Posterior vena cava (tissue), 2 donors: ENCODE measurements at places on chromosomes 16 and 17. TPM values are rescaled to one million over a fixed set of nuclear protein-coding genes. Genes with fewer than 3 reads are reported as not detected.

- DNase-seq: no peak
These were observed 172.5 kb downstream of the COPRS start for GRCh38 chr17:31686495-31686894.

The TRPV3 gene
- total RNA-seq: 1.5 TPM

DNA sequence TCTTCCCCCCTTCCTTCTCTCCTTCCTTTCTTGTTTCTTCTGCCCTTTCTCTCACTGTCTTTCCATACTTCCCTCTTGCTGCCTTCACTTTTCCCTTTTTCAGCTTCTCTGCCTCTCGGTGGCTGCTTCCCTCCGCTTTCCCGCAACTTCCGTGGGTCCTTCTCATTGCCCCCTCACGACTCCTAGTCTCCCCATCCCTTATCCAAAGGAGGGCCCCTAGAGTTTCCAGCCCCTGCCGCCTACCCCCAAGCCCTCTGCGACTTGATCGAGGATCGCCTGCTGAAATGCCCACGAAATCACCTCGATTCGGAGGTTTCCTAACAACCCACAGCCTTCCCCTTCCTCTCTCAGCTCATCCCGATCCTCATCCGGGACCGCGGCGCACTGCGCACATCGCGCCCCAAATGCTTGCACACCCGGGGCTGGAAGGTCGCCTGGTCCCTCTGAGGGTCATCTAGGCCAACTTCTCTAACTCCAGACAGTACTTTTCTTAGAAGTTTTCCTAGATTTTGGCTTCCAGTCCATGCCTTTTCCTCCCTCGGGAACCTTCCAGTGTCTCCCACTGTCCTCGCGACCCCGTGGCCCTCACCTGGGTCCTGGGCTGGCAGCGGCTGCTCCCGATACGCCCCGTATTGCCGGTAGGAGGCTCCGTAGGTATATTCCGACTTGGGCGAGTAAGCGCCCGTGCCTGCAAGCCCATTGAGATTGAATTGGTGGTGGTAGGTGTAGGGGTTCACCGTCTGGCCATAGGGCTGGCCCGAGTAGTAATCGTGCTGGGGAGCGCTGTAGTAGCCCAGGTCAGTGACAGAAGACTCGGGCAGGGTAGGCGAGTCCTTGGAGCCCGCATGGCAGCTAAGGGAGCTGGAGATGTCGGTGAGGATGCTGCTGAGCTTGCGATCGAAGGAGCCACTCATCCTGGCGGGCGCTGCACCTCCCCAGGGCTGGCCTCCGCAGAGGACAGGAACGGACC, 654 bp downstream of the DLX3 start:
- peak; percentile 55 for DNase-seq

DNA sequence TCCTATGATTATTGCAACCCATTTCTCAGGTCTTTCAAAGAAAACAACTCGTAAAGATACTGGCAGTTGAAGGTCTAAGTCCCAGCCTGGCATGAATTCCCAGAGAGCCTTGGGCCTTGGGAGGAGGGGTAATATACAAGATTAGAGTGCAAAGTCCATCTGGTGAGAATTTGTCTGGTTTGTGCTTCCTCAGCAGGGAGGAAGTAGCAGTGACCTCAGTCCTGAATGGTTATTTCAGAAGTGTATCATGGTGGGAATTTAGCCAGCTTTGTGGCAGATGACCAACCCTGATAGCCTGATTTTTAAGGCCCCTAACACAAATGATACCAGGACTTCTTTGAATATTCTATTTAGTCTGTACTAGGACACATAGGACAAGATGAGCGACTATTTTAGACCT, 151.2 kb upstream of the TBX2 start:
- no peak for DNase-seq

The OR1F1 gene
- total RNA-seq: not detected

- no peak for DNase-seq
These were observed 2.2 kb upstream of the ATP6V0A1 start for GRCh38 chr17:42456223-42457106.

The CALB2 gene
- total RNA-seq: 0.62 TPM

The HYDIN gene
- total RNA-seq: 3.5 TPM

- DNase-seq: no peak
These were observed 1.1 kb downstream of the GJC1 start for GRCh38 chr17:44828919-44829522.

The METTL23 gene
- total RNA-seq: 23.3 TPM

DNA sequence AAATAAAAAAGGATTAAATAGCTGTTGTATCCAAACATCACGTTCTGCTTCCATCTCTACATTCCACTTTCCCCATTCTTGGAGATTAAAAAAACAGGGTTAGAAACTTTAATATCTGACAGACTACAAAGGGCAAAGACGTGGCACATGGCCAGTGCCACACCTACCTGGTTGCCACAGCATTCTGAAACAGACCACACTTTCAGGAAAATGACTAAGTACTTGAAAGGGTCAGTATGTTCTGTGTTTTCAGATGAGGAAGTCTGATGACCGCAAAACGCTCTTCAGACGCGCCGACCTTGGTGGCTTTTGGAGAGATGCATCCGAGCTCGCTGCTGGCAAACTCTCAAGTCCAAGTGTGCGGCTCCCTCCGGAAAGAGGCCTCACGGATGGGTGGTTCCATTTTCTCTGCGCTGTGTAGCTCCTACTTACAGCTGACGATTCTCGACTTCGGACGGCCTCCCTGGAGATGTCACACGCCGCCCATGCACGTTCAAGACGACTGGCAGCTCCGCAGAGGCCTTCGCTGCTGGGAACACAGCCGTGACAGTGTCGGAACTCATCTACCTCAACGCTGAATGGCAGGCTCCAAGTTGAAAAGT, 15.5 kb downstream of the MAP1LC3B start:
- peak; percentile 89 for DNase-seq

DNA sequence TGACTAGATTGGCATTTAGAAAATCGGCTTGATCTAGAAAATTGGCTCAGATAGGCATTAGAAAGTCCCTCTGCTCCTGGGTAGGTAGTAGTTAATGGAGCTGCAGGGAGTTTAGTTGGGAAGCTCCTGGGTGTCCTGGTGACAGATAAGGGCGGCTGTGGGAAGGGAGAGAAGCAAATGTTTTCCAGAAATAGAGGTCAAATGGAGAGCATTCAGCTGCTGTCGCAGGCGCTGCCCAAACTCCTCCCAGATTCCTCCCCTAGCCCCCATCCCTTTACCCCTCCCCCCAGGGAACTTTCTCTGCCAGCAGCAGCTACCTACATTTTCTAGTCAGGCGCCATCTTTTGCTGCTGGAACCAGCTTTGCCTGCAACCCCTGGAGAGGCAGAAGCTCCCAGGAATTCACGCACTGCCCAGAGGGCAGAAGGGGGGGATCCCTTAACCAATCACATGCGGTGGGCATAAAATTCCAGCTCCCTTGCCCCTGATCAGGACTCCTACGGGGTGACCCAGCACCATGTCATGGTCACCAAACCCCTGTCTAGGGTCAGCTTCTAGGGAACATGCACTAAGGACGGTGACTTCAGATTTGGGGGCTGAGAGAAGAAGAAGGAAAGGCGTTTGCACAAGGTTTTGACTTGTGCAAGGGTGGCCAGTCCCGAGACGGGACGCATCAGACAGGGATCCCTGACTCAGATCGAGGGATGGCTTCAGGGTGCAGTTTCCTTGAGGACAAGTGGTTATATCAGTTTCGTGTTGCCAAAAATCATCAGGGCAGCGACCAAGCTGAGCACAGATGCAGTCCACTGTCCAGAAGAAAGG, 43.8 kb downstream of the SOCS1 start:
- no peak for DNase-seq

GRCh38 chr17:58617563-58617962, 74.3 kb downstream of the TEX14 start:
- peak; percentile 0 for DNase-seq

- DNase-seq: peak; percentile 24
These were observed 309.0 kb downstream of the CPPED1 start for GRCh38 chr16:12494661-12495060.

GRCh38 chr16:1656808-1657617, 21.1 kb upstream of the JPT2 start:
- DNase-seq: no peak

DNA sequence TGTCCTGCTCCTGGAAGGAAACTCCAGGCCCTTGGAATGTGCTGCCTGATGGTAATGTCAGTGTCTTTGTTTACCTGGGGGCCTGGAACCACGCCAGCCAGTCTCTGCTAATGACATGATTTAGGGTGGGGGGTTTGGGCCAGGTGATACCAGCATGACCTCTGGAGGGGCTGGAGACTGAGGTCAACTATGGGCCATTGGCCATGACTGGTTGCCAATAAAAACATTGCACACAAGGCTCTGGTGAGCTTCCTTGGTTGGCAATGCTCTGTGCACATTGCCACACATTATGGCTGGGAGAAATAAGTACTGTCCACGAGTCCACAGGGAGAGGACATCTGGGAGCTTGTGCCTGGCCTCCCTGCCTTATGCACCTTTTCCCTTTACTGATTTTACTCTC, 52.5 kb downstream of the LITAF start:
- DNase-seq: peak; percentile 34

- DNase-seq: no peak
These were observed 23.9 kb downstream of the DNAI2 start for GRCh38 chr17:74297941-74298340.

DNA sequence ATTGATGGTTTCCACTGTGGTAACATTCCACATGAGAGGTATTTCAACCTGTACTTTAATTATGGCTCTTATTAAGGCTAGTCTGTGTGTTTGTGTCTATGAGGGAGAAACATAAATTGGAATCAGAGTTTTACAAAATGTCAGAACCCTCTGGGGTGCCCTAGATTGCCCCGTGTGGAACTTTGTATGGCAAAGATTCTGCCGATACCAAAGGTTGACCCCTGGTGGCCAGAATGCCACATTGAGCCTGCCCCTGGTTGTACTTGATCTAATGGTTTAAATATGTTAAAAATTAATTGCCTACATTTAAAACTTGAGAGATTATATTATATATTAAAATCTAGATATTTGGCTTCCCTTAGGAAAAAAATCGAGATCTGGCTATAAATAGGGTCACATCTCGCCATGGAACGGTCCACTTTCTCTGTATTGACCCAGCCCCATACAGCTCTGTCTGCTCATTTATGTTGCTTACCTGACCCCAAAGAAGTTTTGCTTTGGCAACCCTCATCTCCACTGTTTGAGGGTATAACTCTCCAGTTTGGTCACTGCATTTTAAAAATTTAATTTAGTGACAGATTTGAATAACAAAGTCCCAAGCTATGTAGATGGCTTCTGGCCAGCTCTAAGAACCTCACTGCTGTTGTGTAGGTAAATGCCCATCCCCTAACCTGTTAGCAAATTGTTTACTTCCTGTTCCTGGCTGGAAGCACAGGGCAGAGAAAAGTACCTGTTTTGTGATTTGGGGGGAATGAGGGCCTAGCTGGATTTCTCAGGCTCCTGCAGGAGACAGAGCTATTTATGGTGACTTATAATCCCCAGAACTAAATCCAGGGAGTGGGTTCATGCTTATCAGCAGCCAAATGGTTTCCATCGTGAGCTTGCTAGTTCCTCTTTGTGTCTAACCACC, 95.0 kb downstream of the PLCG2 start:
- no peak for DNase-seq

The LGALS9B gene
- not detected for total RNA-seq

The CDH13 gene
- total RNA-seq: 32.0 TPM

DNA sequence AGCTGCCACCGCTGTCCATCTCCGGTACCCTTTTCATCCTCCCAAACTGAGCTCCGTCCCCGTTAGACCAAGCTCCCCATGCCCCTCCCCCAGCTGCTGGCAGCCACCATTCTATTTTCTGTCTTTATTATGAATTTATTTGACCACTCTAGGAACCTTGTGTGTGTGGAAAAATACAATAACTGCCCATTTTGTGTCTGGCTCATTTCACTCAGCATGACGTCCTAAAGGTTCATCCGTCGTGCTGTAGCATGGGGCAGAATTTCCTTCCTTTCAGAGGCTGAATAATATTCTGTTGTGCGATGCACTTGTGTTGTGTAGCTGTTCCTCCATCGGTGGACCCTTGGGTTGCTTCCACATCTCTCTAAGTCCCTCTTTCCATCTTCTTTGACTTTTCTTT, 263.1 kb downstream of the SEC14L1 start:
- DNase-seq: no peak

GRCh38 chr17:39450051-39450450, 1.0 kb downstream of the MED1 start:
- DNase-seq: peak; percentile 55

GRCh38 chr16:85798901-85799496, 345 bp downstream of the EMC8 start:
- no peak for DNase-seq

DNA sequence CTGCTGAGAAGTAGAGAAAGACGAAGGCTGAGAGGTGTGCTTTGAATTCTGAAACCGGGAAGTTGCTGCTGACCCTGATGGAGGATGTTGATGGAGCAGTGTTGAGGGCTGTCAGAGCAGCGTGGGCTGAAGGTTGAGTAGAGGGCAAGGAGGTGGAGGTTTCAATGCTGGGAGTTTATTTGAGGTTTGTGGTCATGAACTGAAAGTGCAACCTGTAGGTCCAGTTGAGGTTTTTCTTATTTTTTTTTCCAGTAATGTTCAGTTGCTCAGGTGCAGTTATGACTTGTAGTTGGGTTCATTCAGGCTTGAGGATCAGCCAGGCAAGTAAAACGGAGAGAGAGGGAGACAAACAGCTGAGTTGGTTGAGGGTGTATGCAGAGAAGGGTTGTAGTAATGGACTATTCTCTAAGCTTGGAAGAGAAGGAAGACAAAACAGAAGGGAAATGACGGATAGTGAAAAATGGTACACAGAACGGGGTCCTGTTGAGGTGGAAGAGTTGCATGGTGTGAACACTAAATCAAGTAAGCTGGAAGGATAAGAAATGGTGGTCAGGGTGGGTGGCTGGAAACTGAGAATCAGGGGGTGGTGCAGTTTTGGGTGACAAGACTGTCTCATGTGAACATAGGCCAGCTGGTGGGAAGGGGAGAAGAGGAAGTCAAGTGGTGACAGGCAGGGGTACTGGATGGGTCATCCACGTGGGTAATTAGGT, 8.7 kb upstream of the UBE2G1 start:
- peak; percentile 5 for DNase-seq

DNA sequence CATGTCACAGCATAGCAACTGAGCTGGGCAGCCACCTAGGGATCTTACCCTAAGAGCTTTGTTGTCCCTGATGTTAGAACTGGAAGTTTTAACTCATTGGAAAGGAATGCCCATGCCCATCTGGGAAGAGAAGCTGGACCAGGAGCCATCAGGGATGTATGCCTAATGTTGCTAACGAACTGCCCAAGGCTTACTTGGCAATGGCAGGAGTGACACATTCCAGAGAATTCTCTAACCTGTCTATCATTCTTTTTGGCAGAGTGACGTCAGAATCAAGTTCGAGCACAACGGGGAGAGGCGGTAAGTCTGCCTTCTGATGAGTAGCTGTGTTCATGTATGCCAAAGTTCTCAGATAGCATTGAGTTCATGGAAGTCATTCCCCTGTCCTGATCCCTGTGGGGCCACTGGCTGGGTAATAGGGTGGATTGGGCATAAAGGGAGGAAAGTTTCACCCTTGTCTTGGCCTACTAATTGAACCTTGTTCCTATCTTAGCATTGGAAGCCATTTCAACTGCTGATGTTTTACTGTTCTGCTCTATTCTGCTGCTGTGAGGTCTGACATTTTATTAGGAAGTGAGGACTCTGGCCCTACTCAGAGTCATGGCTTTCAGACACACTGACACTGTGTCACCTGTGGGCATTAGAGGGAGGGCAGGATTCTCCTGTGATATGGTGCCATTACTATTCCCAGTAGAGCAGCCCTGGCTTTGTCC, 23.7 kb downstream of the MAP3K3 start:
- no peak for DNase-seq

- no peak for DNase-seq
These were observed 22.7 kb downstream of the LIG3 start for GRCh38 chr17:35002876-35003551.
